Brain pericyte (primary cell): ENCODE measurements at places on chromosomes 6 and 20.

- no peak for DNase-seq
These were observed 621 bp downstream of the GPR63 start for GRCh38 chr6:96836631-96837080.

DNA sequence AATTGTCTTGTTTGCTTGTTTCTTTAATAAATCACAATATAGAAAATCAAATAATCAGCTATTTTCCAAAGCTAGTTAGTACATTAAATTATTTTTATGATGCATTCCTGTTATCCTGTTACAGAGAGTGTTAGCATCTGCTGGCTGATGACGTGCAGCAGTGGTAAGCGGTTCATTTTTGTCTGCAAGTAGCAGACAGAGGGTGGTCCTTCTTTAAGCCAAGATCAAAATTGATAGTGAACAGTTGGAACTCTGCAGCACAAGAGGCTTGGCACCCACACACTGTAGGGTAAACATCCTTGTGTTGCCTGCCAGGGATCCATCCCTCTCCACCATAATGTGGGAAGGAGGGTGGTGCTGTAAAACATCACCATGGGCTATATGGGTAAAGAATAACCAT, 158.3 kb downstream of the FRK start:
- no peak for DNase-seq

DNA sequence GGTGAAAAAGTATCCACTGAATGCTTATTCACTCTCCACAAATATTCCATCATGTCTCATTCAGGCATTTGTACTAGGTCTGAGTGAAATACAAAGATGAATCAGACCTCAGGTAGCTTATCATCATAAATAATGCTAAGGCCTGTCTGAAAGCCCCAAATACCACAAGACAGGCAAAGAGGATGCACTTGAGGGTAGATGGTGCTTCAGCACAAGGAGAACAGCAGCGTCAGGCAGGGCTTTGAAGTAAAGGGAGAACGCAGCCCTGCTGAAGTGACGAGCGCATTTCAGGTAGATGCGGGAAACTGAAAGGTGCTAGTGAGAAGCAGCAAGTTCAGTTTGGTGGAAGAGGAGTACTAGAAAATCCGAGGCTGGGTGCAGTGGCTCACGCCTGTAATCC, 38.7 kb downstream of the MAP3K5 start:
- no peak for DNase-seq

- no peak for DNase-seq
These were observed 4.1 kb upstream of the ENPP5 start for GRCh38 chr6:46174904-46175303.

DNA sequence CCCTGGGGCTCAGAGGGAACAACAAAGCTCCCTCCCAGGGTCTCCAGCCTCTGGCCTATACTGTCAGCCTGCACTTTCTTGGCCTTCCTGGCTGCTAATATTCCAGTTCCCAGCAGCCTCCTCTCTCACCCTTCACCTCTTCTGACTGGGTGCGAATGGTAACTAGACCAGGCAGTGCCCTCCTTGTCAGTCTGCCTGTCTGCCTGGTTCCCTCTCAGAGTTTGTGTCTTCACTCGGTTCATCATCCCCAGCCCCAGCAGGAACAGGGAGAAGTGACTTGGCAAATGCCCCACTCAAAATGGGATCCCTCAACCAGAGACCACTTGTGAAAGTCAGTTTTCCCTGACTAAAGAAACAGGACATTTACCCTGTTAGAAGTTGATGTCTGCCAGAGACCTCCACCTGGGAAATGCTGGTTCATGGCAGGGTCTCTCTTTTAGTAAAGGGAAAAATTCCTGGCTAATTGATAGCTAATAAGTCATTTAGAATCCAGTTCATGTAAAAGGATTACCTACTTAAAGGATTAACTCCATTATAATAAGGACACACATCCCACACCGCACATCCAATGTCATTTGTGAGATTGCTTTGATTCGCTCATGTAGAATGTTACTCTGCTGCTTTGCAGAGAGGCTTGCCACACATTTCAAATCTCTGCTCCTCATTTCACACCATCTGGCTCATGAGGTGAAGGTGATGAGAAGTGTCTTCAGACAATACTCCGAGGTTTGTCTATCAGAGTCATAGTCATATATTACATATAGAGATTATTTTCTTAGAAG, 18.6 kb upstream of the MICB start:
- no peak for DNase-seq

GRCh38 chr6:4904461-4905025, 99.3 kb downstream of the RPP40 start:
- no peak for DNase-seq

DNA sequence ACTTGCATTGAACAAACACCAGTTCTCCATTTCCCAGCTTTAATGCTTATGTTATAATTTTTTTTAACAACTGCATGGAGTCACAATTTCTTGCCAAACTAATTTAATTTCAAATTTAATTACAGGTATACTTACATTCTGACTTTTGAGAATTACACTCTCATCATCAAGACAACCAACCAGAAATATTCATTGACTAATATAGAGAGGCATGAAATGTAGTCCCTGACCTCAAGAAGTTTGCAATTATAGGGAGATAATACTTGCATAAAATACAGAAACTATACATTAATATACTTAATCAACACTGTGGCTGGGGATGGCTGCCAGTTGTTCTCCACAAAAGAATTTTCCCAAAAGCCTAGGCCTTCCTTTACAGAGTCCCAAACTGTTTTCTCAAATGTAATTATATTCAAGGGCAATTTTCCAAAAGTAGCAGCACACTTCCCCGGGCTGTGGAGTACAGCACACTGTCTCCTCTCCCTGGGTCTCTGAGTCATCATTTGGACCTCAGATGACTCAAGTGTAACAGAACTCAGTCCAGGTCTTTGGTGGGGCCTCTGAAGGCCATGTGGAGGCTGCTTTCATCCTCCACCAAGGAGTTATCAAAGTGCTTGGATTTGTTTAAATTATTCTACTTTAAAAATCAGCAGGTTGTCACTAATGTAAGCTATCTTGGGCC, 114.1 kb downstream of the KIF16B start:
- no peak for DNase-seq

- no peak for DNase-seq
These were observed 28.4 kb downstream of the RNF182 start for GRCh38 chr6:13953061-13953705.

- DNase-seq = no peak
These were observed 98.5 kb downstream of the LY86 start for GRCh38 chr6:6686748-6687601.

DNA sequence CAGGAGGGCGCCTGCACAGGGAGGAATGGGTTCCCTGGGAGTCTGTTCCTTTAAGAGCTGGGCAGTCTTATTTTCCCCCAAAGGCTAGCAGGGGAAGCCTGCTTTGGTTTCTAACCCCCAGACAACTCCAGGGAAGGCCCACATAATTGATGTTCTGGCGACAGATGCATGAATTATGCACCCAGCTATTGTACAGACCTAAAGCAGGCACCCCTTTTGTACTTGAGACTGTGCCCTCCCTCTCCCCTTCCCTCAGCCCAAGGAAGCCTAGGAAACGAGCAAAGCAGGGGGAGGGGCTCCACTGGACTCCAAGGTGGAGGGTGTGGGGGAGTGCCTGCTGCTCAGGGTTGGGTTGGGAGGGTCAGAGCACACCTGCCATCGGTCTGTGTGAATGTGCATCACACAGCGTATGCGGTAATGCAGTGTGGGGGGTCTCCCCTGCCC, 102.1 kb downstream of the KCNB1 start:
- DNase-seq = no peak

GRCh38 chr20:24676353-24676977, 207.0 kb downstream of the SYNDIG1 start:
- no peak for DNase-seq

- DNase-seq = no peak
These were observed 127.9 kb downstream of the COL19A1 start for GRCh38 chr6:69994251-69994650.

DNA sequence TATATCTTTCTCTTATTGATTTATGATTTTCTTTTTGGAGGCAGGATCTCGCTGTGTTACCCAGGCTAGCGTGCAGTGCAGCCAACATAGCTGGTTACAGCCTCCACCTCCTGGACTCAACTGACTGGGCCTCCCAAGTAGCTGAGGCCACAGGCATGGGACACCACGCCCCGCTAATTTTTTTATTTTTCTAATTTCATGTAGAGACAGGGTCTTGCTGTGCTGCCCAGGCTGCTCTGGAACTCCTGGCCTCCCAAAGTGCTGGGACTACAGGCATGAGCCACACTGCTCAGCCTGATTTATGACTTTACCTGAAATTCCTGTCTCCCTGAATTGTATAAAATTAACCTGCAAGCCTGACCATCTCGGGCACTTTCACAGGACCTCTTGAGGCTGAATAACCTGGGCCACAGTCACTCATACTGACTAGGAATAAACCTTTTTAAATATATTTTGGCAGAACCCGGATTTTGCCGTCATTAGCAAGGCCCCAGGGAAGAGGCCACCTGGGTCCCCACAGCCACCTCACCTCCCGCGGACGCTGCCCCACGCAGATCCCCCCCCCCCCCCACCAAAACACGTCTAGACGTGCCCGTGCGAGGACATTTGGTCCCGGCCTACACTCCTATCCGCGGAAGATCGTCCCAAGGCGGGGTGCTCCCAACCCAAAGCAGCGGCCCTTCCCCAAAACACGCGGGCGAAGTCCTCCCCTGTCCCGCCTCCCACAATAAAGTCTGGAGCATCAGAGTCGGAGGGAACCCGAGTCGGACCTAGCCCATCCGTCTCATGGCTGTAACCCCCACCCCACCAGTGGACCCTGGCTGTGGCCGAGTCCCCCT, 902 bp downstream of the ZNF337 start:
- DNase-seq = no peak
